ENCODE measurements at places on chromosomes 7 and 10.
A peak's percentile ranks its signal among the peaks of the same experiment; 100 is the strongest.

DNA sequence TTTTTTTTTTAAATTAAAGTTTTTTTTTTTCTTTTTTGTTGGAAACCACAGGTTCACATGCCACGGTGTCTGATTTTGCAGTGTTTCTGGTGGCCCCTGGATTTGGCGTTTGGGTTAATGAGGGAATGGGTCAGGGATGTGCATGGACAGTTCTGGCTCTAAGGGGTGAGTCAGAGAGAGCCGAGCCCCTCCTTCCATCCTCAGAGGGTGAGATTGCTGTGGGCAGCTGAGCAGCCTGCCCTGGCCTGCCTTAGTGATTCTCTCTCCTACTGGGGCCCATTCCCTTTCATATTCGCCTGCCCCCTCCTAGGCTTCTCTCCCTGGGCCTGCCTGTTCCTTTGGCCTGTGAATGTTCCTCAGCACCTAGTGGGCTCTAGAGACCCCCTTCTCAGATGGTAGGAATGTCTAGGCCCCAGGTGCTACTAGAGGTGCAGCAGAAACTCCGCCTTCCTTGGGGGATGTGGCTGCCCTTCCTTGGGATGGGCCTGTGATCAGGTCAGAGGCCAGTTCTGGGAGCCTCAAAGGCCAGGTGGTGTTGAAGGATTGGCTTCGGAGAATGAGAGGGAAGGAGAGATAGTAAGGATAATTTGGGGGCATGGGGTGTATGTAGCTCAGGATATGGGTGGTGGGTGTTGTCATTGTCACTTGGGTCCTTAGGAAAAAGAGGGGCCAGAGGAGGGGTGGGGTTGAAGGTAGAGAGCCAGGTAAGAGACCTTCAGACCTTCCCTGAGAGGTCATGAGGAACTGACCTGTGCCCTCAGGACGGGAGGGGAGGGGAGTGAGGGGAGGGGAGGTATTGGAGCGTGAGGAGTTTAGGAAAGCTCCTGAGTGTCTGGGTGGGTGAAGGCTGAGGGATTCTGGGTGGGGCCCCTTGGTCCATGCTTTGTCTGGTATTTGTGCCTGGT lies 19.8 kb downstream of the TSPAN14 start:
- DNase-seq: no peak

DNA sequence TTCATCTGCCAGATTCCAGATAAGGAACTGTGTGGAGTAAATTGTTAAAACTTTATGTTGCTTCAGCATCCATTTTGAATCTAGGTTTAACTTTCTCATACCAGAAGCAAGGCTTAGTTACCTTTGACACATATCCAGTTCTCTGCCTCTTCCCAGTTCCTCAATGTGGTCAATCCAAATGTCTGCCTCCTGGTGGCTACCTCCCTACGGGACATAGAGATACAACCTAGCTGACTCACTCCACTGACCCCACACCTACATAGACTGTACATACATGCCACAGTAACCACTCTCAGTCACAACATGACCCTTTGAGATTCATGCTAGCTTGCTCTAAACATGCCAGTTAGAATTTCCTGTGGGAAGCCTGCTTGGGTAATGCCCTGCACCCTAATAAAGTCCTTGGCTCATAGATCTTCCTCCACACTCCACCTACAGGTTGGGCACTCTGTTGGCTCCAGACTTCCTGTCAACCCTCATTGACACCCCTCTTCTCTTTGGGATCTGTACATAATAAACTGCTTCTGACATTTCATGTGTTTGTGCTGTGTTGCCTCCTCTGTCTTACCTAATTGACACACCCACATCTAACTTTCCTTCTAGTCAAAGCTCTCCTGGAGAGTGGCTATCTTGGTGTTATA lies 278.1 kb downstream of the HTR7 start:
- no peak for DNase-seq

DNA sequence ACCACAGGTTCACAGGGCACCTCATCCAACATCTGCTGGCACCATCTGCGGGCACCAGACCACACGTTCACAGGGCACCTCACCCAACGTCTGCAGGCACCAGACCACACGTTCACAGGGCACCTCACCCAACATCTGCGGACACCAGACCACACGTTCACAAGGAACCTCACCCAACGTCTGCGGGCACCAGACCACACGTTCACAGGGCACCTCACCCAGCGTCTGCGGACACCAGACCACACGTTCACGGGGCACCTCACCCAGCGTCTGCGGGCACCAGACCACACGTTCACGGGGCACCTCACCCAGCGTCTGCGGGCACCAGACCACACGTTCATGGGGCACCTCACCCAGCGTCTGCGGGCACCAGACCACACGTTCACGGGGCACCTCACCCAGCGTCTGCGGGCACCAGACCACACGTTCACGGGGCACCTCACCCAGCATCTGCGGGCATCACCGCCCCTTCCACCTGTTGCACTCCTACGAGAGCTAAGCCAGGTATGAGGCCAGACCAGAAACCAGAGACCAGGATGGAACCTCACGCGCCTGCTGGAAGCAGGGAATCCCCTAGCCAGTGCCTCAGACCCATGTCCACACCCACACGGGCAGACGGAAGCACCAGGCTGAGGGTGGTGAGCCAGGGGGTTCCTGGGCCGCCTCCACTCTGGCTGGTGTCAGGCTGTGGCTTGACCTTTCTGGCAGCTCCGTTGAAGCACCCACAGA lies 182.8 kb downstream of the MAD1L1 start:
- no peak for DNase-seq

DNA sequence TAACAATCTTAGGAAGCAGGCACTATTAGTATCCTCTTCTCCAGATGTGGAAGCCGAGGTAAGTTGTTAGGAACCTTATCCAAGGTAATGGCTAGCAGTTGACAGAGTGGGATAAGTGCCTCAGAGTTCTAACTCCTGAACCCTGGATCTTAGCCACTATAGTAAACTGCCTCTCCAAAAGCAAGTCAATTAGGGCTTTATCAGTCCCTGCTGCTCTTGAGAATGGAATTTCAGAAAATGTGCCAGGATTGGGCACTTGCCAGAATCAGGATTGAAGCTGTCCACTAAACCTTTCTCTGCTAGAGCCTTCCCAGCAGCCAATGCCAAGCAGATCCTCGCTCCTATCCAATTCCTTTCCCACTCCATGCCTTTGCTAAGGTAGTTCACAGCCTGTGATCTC lies 777.5 kb upstream of the POM121L12 start:
- no peak for DNase-seq

- no peak for DNase-seq
Observed at GRCh38 chr7:106678795-106679152, 17.8 kb upstream of the CCDC71L start.

GRCh38 chr10:55369670-55370420 lies 568.8 kb upstream of the PCDH15 start:
- DNase-seq: peak; percentile 61

DNA sequence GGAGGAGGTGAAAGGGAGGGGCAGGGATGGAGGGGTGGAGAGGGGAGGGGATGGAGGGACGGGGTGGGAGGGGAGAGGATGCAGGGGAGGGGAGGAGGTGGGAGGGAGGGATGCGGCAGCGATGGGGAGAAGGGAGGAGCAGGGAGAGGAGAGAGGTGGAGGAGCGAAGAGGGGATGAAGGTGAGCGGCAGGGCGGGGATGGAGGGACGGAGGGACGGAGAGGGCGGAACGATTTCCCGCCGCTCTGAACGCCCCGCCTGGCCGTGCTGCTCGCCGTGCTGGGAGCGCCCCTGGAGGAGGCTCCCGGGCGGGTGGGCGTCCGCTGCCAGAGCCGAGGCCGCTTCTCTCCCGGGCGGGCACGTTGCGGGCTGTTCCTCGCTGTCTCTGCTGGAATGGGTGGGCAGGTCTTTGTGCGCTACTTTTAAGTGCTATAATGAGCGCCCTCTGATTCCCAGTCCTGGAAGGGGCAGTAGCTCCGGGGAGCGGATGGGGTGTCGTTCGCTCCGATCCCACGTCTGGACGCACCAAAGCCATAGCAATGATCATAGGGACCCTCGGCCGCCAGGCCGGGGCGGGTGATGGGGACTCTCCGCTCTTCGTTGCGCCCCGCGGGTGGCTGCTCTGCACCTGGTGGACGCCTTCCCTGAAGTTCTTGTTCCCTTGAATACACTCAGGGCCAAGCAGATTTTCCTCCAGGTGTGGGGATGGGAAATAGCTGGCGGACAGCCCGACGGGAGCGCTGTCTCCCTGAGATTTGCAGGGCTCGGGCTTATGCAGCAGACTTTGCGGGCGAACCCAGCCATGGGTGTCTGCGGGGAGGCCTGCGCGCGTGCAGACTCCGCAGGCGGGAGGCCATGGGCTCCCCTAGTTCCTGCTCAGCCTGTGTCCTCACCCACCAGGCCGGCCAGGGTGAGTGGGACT lies 81.1 kb upstream of the CPXM2 start:
- peak; percentile 19 for DNase-seq

GRCh38 chr10:59700709-59701108 lies 8.9 kb downstream of the SLC16A9 start:
- DNase-seq: no peak

DNA sequence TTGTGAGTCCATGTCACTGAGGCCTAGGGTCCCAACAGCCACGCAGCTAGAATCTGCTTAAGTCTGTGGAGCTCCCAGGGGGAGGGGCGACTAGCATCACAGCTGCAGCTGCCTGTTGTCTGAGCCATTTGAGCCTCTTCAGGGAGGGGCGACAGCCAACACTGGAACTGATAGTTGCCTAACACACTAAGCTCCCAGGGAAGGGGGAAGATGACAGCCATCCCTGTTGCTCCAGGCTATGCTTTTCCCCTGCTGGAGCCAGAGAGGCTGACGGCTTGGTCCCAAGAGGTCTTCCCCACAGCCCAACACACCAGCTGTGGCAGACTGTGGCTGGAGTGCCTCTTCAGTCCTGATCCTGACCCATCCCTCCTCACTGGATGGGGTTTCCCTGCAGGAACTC lies 817.5 kb downstream of the NXPH1 start:
- DNase-seq: no peak

DNA sequence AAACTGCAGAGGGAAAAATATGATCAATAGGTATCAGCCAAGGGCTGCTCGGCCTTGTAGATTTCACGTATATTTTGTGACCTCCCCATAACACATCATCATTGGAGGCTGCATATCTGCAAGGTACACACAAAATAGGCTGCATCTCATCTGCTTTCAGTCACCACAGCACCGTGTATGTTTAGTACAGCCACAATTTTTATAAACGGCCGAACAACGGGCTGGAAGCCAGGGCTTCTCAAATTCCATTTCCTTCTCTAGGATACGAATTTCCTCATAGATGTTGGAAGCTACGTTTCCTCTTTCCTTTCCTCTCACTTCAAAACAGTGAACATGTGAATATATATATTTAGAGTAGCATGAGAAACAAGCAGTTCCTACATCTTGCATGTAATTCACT lies 20.2 kb upstream of the FOXK1 start:
- no peak for DNase-seq

GRCh38 chr7:133203490-133203889 lies 49.4 kb upstream of the EXOC4 start:
- no peak for DNase-seq

- DNase-seq: peak; percentile 49
Observed at GRCh38 chr10:35795131-35795824, 153.2 kb upstream of the FZD8 start.

DNA sequence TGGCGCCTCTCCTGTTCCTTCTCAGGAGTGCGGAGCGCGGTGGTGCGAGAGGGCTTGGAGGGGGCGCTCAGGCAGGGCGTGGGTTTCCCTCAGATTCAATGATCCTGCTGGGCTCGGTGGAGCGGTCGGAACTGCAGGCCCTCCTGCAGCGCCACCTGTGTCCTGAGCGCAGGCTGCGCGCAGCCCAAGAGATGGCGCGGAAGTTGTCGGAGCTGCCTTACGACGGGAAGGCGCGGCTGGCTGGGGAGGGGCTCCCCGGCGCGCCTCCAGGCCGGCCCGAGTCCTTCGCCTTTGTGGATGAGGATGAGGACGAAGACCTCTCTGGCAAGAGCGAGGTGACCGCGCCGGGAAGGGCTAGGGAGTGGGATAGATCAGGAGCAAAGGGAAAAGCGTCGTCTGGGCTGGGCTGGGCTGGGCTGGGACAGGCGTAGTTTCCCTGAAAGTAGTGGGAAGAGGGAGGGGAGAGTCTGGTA lies 17.0 kb downstream of the FAM131B start:
- peak; percentile 60 for DNase-seq

GRCh38 chr7:36526863-36527548 lies 137.3 kb downstream of the ANLN start:
- DNase-seq: no peak

GRCh38 chr7:116150588-116150987 lies 59.8 kb upstream of the TES start:
- DNase-seq: no peak

GRCh38 chr10:120734483-120735078 lies 116.6 kb upstream of the WDR11 start:
- DNase-seq: no peak

GRCh38 chr10:52440612-52441285 lies 126.7 kb downstream of the DKK1 start:
- no peak for DNase-seq

GRCh38 chr7:99383203-99383602 lies 8.7 kb downstream of the ARPC1B start:
- no peak for DNase-seq

- no peak for DNase-seq
Observed at GRCh38 chr7:70849580-70850235, 282.2 kb upstream of the GALNT17 start.

DNA sequence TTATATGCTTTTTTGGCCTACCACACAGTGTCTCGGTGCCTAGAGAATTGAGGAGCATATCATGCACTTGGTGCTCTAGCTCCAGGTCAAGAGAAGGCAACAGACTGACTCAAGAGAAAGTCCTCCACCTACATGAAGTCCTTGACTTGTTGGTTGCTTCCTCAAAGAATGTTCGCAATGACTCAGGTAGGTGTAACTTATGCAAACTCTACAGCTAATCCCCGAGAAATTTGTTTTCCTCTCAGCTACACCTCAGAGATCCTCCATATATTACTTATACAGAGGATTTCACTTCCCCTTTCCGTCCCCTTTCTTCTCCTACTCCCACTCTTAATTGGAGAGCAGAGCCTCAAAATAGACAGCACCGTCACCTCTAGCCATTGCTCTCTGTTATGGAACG lies 1013.1 kb downstream of the KCNMA1 start:
- no peak for DNase-seq
